ENCODE measurements at places on chromosomes 6 and 20.

- no peak for DNase-seq
Measured at GRCh38 chr6:42453654-42454427, 2.1 kb upstream of the TRERF1 start.

DNA sequence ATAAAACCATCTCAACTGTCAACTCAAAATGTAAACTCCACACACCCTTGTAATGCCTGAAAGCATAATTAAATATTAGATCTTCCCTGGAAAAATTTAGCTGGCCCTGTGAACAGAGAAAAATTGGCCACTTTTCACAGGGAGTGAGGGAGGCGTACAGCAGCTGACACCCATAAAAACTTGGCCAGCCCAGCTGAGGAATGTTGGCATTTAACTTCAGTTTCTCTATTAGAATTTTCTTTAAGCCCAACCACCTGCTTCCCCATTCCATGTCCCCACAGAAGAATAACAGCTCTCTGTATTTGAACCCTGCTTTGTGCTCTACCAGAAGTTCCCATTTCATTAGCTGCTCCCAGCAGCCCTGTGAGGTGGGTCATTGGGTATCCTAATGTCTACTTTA lies 41.0 kb downstream of the PKHD1 start:
- DNase-seq: no peak

DNA sequence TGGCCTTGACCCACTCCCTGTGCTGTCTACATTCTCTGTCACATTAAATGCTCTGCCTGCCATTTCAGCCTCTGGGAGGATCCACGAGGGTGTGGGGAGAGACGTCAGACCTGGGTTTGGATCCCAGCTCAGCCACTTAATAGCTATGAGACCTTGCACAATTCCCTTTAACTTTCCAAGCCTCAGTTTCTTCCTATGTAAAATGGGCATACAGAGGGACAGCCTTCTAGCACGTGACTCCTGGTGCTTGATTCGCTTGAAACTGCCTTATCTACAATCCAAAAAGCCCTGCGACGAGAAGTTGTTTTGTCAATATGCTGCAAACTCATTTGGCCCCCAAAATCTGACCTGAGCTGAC lies 40.0 kb downstream of the TOX2 start:
- DNase-seq: no peak

DNA sequence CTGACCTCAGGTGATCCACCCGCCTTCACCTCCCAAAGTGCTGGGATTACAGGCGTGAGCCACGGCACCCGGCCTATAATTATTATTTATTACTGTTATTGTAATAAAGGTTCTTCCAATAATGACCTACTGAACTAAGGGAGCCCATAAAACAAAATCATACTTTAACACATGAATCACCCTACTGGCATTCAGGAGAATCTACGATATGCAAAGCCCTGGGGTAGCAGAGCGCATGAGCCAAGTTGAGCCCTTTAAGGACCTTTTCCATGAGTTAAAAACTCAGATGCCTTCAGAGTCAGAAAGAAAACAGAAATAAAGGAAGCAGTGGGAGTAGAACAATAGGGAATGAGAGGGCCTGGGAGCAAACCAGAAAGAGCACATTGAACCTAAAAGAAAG lies 41.5 kb downstream of the SNRPB start:
- no peak for DNase-seq

- DNase-seq: no peak
Measured at GRCh38 chr20:36217226-36217625, 19.1 kb upstream of the AAR2 start.

- DNase-seq: peak; percentile 86
Measured at GRCh38 chr6:149717588-149718458, at the start of gene LATS1. Gene LATS1, minus strand, starts transcription at chr6:149718101. Its CDS starts 15,975 bp downstream, at chr6:149702126.

- DNase-seq: no peak
Measured at GRCh38 chr6:158502263-158502950, 57.5 kb upstream of the TMEM181 start.

- no peak for DNase-seq
Measured at GRCh38 chr6:53048431-53049195, 16.6 kb upstream of the FBXO9 start.

DNA sequence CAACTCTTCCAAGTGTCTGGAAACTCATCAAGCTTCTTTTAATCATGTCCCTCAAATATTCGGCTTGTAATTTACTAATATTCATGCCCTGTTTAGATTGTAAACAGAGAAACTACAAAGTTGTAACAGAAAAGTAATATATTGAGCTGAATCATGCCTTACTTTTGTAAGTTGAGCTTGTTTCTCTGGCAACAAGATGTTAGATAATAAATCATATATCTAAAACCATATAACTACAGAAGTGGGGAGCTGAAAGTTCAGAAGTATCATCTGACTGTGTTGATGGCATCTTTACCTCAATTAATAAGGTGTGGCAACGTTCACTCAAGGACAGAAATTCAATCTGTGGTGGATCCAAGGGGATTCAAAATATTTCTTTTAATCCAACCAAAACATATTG lies 263.9 kb downstream of the PLCB1 start:
- DNase-seq: no peak

DNA sequence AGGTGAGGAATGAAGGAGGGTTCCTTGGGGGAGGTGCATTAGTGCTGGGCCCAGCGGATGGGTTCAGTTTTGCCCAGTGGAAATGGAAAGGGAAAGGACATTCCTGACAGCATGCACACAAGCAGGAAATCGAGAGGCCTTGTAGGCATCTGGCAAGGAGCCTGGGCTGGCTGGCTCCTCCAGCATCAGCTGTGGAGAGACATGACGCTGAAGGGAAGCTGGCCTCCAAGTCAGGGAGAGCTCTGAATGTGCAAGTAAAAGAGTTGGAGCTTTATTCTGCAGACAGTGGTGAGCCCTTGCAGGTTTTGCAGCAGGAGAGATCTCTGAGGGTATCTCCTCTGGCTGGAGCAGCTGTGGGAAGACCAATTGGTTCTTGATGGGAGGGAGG lies 154.3 kb downstream of the MRPL14 start:
- no peak for DNase-seq

DNA sequence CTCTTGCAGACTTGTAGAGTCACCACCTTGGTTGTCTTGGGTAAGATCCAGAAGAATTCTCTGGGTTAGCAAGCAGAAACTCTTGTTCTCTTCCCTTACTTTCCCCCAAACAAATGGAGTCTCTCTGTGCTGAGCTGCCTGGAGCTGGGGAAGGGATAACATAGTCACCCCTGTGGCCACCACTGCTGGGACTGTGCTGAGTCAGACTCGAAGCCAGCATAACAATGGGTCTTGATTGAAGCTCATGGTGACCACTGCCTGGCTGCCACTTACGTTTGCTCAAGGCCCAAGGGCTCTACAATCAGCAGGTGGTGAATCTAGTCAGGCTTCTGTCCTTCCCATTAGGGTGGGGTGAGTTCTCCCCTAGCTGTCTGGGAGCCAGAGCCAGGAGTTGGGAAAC lies 15.4 kb upstream of the ERVFRD-1 start:
- DNase-seq: no peak

- no peak for DNase-seq
Measured at GRCh38 chr20:54174457-54175175, 830 bp upstream of the CYP24A1 start.

DNA sequence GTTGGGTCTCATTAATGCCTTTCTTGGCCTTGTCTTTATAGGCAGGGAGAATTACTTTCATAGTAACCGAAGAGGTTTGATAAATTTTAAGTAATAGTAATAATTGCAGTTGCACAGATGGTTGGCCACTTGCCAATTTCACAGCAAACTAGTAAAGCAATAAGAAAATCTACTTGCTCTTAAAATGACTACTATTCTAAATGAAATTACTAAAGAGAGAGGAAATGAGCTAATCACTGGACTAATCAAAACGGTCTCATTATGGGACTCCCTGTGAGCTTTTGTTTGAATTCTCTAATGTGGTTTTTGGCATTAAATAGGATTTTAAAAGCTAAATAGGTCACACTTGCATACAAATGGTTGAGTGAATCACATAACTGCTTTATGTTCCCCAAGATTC lies 227.4 kb upstream of the PLN start:
- no peak for DNase-seq

GRCh38 chr20:24603454-24603853 lies 134.0 kb downstream of the SYNDIG1 start:
- no peak for DNase-seq

DNA sequence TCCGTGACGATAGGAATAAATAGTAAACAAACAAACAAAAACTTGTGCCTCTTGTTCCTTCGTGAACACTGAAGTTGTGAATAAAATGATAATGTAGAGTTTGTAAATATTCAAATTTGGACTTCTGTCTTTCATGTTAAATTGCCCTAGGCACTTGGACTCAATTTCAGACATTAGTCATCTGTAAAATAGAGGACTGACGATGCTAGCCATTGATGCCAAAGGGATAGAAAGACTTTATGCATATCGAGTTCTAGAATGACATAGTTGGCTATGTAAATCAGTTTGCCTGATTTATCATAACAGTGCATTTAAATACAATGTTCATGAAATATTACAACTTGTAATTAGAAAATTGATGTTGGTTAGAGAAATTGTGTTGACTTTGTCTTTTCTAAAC lies 45.9 kb upstream of the FLRT3 start:
- DNase-seq: no peak

- no peak for DNase-seq
Measured at GRCh38 chr6:20680697-20681165, 146.5 kb downstream of the CDKAL1 start.

- DNase-seq: no peak
Measured at GRCh38 chr6:32152769-32153563, 975 bp upstream of the PPT2 start.

- no peak for DNase-seq
Measured at GRCh38 chr20:20503777-20504530, 136.1 kb downstream of the INSM1 start.

DNA sequence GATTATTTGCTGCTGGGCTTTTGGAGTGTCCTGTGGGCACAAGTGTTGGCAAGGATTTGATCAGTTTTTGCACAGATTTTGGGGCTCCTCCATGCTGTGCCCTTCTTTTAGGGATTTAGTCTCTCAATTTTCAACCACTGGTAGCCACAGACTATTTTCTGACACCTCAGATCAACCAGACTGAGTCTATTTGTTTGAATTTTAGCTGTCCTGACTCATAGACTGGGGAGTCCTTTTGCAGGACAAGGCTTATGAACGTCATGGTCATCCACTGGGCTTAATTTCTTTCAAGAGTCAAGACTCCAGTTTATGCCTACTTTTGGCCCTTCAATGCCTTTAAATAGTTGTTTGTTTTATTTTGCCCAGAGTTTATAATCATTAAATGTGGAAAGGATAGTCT lies 59.3 kb downstream of the BCKDHB start:
- DNase-seq: no peak

DNA sequence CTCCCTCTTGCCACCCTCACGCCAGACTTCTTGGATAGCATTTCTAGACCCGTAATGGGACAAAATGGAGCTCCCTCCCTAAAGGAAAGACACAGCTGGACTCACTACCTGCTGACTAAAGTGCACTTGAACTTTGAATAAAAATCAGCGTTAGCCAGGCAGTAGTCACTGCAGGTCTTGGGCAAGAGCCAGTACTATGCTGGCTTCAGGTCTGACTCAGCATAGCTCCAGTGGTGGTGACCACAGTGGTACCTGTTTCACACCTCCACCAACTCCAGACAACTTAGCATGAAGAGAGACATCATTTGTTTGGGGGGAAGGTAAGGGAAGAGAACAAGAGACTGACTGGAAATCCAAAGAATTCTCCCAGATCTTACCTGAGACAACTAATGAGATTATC lies 906.8 kb downstream of the GRIK2 start:
- no peak for DNase-seq

DNA sequence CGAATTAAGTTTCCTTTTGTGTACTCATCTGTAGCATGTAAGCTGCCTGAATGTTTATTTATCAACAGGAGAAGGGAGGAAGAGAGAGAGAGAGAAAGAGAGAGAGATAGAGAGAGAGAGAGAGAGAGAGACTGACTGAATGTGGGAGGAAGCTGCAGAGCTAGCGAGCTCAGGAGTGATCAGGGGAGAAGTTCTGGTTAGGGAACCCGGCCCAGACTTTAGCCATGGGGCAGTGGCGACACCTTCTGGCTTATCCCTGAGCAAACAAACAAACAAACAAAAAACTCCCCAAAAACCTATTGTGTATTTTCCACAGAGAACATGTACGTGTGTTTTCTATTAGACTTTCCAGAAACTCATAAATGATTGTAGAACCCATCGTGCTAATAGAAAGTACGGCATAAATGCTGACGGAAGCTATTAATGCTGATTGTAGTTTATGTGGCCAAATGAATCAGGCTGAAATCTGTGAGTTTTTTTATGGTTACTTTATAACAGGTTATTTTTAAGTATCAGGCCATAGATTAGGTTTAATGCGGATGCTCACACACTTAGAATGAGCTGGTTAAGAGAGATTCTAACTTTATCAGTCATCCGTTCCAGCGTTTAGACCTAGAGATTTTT lies 92.8 kb downstream of the CLIC5 start:
- no peak for DNase-seq

- no peak for DNase-seq
Measured at GRCh38 chr20:8661229-8661952, 407.5 kb upstream of the PLCB4 start.

GRCh38 chr6:37116326-37116725 lies 53.6 kb upstream of the PIM1 start:
- no peak for DNase-seq

- no peak for DNase-seq
Measured at GRCh38 chr6:132011582-132011981, 60.4 kb upstream of the CCN2 start.

DNA sequence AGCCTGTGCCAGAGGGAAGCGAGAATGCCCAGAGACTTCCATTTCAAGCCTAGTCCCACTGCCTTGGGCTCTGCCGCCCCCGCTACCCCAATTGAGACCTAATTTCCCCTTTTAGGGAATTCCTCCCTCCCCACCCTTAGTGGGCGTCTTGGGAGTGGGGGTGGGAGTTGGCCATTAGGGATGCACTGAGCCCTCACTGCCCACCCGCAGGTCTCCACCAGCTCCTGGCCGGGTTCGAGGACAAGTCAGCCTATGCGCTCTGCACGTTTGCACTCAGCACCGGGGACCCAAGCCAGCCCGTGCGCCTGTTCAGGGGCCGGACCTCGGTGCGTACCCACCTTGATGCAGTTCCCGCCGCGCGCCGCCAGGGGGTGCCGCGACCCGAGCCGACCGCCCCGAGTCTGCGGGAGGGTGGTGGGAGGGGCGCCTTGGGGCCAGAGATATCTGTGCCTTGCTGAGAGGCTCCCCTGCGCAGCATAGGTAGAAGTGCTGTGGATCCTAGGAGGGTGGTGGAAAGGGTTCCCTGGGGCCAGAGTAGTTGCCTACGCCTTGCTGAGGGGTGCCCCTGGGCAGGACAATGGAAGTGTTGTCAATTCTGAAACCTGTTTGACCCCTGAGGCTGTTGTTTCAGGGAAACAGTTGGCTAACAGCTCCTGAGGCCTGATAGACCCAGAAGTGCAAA lies 9.2 kb downstream of the ITPA start:
- peak; percentile 51 for DNase-seq

DNA sequence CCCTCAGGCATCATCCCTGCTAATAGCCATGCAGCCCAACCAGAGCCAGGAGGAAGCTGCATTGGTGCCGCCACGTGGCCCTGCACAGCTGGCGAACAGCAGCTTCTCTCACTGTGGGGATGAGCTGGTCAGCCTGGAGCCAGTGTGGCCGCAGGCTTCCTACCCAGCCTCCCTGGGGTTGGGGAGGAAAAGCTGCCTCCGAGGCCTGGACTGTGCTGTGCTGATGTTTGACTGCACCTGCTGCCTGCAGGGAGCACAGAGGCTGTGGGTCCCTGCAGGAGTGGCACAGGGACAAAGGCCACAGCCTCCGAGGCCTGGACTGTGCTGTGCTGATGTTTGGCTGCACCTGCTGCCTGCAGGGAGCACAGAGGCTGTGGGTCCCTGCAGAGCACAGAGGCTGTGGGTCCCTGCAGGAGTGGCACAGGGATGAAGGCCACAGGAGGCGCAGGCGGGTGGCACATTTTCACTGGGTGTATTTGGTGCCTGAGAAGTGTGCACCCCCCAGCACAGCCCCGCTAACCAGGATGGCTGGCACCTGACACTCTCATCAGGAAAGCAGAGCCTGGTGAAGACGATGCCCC lies 83.9 kb downstream of the DLL1 start:
- DNase-seq: no peak

Data from stimulated activated CD8-positive, alpha-beta memory T cell treated with anti-CD3 and anti-CD28 coated beads, Interleukin-4, amount 100 ng/mL, for 1 hour (primary cell).